ENCODE measurements at places on chromosomes 16 and 17.

DNA sequence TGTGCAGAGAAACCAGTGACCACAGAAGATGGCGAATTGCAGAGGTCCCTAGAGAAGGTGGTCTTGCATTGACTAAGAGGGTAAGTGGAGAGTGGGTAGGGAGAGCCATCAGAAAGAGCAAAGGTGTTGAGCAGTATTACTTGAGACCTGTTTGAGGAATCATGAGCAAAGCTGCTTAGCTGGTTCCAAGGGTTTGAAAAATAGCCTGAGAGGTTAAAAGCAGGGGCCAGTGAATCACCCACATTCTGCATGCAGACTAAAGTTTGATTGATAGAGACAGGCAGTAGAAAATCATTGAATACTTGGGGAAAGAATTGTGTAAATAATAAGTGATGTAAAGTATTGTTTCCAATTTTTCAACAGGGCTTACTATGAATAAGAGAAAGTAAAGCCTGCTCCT, 34.0 kb upstream of the KCNJ16 start:
- no peak for DNase-seq

DNA sequence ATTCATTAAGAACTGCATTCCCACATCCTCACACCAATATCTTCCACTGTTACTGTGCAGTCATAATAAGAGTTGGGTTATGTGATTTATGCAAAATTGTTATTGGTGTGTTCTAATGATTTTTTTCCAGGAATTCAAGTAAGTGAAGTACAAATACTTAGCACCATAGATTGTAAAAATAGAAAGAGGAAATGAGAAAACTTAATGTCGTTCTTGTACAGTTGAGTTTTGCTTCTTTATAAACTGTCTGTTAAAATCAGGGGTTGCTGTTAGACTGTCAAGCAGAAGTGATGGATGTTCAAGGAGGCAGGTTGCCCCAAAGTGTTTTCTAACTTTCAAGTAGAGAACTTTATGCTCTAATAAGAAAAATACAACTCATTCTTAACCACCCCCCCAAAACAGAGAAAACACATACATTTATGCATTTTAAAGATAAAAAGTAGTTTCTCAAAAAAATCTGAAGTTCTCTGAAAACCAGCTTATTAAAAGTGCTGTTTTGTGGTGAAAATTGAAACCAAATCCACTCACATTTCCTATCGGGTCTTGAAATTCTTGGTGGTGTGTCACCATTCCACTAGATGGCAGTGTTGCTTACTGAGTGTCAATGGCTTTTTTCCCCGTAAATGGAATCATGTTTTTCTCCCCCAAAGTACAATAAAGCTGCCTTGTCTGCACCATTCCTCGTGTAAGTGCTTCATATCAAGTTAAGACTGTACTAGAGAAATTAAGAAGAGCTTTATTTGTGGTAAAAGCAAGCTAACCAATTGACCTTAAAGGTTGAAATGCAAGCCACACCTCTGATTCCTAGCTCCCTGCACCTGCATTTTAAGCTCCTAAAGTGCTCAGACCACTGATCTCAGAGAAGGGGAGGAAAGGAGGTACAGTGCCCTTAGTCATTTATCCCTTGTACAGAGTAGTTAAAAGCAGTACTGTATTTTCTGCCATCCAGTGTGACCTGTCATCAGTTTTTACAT, 4.7 kb upstream of the IGSF6 start:
- DNase-seq, result peak; percentile 57

DNA sequence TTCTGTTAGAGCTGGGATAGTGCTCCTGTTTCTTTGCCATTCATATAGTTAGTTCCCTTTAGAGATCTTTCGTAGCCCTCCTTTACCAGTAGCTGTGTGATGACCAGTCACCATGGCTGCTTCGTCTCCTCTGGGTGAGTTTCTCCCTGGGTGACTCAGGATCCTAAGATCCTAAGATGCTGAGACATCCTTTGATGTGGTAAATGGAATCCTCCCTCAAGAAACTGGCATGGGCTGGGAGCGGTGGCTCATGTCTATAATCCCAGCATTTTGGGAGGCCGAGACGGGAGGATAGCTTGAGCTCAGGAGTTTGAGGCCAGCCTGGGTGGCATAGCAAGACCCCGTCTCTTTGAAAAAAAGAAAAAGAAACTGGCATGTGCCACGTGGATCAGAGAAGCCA, 5.9 kb downstream of the PHAF1 start:
- DNase-seq, result no peak

DNA sequence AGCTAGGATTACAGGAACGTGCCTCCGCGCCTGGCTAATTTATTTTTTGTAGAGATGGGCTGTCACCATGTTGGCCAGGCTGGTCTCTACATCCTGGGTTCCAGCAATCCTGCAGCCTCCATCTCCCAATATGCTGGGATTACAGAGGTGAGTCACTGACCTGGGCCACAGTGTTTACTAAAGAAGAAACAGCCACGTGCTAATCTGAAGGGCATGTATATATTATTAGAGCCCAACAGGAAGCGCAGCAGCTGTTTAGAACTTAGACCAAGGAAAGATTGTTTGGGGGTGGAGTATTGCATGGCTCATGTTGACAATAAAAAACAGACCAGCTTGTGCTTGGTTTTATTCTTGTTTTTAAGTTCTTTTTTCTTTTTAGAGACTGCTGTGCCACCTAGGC, 60.2 kb downstream of the HAPSTR1 start:
- no peak for DNase-seq

All from hematopoietic multipotent progenitor cell (in vitro differentiated cells).